ENCODE measurements at places on chromosomes 3 and 15.

GRCh38 chr3:142844339-142844977 lies 44.4 kb downstream of the PCOLCE2 start:
- no peak for DNase-seq

- no peak for DNase-seq
Observed at GRCh38 chr3:66949898-66950297, 48.2 kb upstream of the KBTBD8 start.

- no peak for DNase-seq
Observed at GRCh38 chr15:66819084-66819483, 117.0 kb downstream of the SMAD6 start.

DNA sequence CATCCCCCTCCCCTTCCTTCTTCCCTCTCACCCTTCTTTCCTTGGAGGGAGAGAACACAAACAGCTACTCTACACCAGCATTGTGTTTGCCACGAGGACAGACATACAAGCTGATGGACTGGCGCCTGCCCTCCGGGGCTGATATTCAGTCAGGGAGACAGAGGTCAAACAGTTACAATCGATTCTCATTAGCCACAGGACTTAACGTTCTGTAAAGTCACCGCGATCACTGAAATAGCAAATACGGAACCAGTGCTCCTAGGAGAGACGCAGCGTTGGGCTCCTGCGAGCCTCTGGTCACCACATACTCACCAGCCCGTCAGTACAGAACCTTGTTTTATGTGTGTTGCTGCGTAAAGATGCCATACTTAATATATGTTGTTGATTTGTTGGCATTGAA lies 108.8 kb downstream of the LRRK1 start:
- no peak for DNase-seq

- no peak for DNase-seq
Observed at GRCh38 chr3:33041909-33042308, 55.0 kb downstream of the GLB1 start.

GRCh38 chr15:68382286-68383007 lies 49.5 kb downstream of the ITGA11 start:
- DNase-seq: no peak

DNA sequence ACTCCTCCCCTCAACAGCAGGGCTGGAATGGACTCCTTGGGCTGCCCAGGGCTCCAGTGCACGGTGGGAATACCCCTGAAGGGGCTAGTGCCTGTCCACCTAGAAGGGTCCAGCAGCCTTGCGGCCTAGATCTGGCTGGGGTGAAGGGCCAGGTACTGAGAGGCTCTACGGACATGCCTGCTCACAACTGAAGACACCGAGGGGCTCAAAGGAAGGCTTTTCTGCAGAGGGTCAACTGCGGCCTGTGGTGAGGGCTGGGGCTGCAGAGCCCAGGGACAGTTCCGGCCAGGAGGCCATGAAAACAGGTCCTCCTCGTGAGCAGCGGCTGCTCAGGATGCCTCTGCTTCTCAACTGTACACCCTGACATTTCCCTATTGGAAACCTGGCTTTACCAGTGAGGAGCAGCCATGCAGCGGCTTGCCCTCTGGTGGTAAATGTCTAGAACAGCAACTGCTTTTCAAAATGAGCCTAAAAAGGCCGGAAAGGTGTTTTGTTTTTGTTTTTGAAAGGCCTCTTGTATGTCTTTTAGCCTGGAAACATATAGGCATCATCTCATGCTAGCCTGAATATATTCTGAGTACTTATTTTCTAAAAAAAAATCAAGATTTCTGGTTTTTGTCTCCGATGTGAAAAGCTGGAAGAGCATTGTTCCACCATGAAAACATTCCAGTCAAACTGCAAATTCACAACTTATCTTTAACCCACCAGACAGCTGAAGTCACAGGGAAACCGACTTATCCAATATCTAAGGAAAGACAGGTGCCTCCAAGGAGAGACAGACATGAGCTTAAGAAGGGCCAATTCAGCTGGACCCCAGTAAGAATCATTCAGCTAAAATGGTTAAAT lies 163.4 kb downstream of the KLF13 start:
- DNase-seq: no peak

DNA sequence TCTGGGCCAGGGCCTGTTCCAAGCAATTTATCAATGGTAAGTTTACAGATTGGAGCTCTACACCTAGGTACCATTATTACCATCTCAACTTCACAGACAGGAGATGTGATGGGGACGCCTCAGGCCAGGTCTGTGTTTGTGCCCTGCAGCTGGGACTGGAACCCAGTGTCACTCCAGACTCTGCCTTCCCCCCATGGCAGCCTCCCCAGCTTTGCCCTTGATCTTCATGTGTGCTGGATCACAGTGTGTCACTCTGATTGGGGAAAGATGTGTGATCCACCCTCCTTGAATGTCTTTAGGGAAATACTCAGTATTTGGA lies 59.6 kb downstream of the MGLL start:
- DNase-seq: no peak

GRCh38 chr3:148657470-148657869 lies 40.2 kb upstream of the AGTR1 start:
- no peak for DNase-seq

DNA sequence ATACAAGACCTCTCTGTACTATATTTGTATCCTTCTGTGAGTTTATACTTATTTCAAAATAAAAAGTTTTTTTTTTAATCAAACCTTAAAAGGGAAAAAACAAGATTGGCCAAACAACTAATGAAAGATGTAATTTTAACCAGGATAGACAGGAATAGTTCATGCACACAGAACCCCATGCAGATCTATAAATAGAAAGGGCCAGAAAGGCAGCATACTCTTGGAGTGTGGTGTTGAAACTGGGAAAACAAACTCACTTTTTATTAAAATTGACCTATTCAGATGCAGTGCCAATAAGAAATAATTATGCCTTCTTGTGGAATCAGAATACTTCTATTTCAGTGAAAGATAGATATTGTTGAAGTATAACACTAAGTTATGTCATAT lies 204.6 kb downstream of the PLCL2 start:
- DNase-seq: no peak

DNA sequence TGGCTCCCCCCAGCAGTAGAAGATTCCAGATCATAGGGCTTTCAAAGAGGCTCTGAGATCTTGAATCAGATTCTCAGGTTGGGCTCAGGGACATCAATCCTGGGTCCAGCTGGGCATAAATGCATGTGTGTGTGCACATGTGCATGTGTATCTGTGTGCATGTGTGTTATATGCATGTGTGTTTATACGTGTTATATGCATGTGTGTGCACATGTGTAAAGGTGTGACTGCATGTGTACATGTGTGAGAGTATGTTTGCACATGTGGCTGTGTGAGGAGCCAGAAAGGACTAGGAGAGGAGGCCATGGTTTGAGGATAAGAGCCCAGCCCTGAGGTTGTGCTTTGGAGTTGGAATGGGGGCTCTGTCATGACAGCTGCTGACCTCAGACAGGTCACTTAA lies 1.8 kb upstream of the MAPKAPK3 start:
- DNase-seq: no peak
